ENCODE measurements at places on chromosomes 7 and 10. TPM values are rescaled to one million over a fixed set of nuclear protein-coding genes. Genes with fewer than 3 reads are reported as not detected.

GRCh38 chr7:105250706-105251105, 138.0 kb downstream of the SRPK2 start:
- H3K27ac ChIP-seq: no peak overlapping the region
- H3K4me3 ChIP-seq: no peak overlapping the region
- no peak for DNase-seq
- no peaks in the 10 kb centered on the region for H3K27me3 ChIP-seq

Gene ZMIZ1
- total RNA-seq: 61.4 TPM

Gene ERVW-1
- total RNA-seq: not detected

DNA sequence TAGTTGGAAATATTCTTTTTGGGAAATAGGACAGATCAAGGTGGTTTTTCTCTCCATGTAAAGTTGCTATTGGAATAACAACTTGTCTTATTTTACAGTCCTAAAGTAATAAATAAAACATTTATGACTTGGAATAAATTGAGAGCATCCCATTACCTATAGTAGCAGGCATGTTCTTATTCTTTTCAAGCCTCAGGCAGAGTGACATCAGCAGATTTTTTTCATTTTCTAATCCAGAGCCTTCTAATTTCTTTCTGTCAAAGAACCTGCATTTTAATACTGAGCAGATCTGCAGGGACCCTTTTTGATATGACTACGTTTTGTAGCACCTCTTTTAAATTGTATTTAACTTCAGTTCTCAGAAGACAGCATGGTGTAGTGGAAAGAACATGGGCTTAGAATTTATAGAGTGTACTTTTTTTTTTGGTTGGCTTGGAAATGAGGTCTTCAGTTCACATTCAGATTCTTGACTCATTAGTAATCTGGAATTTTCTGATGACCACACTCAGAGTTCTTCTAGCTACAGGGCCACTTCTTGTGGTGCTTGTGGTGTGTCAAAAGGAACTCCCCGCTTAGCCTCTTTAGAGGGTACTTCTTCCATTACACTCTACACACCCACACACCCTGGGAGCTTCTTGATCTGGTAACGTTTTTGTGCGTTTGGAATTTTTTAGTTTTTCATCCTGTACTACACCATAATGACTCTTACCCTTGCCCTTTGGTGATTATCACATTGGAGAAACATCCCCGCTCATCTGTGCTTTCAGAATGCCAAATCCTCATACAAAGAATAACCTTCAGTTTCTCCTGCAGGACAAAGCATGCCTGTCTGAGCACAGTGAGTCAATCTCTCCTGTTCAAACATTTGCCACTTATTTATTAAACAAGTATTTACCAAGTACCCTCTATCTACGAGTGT, 34.6 kb downstream of the AGK start:
- H3K4me1 ChIP-seq: peaks cover 23% of the 10 kb centered on the region
- H3K27me3 ChIP-seq: no peaks in the 10 kb centered on the region
- H3K4me3 ChIP-seq: no peak overlapping the region
- no peak for DNase-seq
- H3K27ac ChIP-seq: no peak overlapping the region
- no peaks in the 10 kb centered on the region for H3K36me3 ChIP-seq

Gene TMEM270
- total RNA-seq: not detected

DNA sequence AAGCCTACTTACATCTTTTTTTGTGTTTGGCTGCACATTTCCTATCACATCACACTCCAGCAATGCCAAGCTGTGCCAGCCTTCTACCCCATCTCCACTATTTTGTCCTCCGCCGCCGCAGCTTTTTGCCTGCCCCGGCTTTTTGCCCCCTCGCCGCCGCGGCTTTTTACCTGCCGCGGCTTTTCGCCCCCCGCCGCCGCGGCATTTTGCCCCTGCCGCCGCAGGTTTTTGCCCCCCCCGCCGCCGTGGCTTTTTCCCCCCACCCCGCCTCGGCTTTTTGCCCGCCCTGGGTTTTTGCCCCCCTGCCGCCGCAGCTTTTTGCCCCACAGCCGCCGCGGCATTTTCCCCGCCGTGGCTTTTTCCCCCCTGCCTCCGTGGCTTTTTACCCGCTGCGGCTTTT, 506.0 kb downstream of the ZNF37A start:
- no peaks in the 10 kb centered on the region for H3K36me3 ChIP-seq
- no peak overlapping the region for H3K27ac ChIP-seq
- H3K27me3 ChIP-seq: no peaks in the 10 kb centered on the region
- no peak for DNase-seq
- no peak overlapping the region for H3K4me3 ChIP-seq

Gene NXPH1
- 0.25 TPM for total RNA-seq

DNA sequence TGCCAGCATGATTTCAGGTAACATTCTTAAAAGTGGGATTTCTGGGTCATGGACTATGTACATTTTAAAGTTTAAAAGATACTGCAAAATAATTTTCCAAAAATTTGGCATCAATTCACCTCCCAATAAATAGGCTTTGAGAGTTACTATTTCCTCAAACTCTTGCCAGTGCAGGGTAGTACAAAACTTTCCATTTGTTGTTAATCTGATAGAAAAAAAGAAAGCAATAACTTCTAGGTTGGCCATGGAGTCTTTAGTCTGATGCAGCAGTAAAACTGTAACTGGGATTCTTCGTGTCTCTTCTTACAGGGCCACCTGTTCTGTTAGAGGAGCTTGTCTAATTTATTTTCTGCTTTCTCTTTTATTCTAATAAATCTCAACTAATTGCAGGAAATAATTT, 241.1 kb downstream of the MAGI2 start:
- no peak overlapping the region for H3K27ac ChIP-seq
- no peak for DNase-seq
- no peaks in the 10 kb centered on the region for H3K27me3 ChIP-seq
- H3K4me1 ChIP-seq: no peaks in the 10 kb centered on the region
- H3K4me3 ChIP-seq: no peak overlapping the region
- H3K36me3 ChIP-seq: no peaks in the 10 kb centered on the region
